ENCODE measurements at places on chromosomes 4 and X. TPM values are rescaled to one million over a fixed set of nuclear protein-coding genes. Genes with fewer than 3 reads are reported as not detected.

GRCh38 chr4:73454920-73455319 lies 18.9 kb downstream of the AFP start:
- no peak for DNase-seq

DNA sequence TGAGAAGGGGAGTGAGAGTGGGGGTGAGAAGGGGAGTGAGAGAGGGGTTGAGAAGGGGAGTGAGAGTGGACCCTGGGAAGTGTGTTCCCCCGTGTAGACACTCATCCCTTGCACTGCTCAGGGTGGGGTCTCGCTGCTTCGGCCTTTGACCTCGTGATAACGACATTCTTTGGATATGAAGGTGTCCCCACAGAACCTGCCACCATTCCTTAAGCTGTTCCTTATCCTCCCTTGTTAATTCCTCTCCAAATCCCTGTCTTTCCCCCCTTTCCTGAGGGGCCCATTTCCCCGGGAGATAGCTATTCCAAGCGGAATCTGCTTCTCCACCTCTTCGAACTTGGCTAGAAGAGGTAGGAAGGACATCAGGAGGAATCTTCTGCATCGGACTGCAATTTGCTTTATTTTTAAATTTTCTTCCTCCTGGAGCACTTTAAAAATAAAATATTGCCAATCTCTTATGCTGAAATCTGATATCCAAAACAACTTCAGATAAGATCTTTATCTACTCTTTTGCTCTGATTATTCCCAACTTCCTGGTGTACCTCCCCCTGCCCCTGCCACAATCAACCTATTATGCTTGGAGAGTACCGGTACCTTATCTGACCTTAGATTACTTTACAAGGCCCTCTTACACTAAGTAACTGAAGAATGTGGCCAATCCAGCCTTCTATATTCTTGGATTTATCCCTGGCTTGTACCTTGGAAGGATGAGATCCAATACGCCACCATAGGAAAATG lies 15.6 kb downstream of the TRIML1 start:
- no peak for DNase-seq

Gene CSAG2
- total RNA-seq = not detected

Gene JCHAIN
- total RNA-seq = not detected

Gene STARD8
- 3.5 TPM for total RNA-seq

- no peak for DNase-seq
Measured at GRCh38 chr4:30744957-30745640, 24.9 kb downstream of the PCDH7 start.

Gene IBSP
- total RNA-seq = not detected

- no peak for DNase-seq
Measured at GRCh38 chrX:124010157-124010556, 48.7 kb downstream of the STAG2 start.

GRCh38 chr4:10239982-10240654 lies 123.5 kb upstream of the WDR1 start:
- no peak for DNase-seq

Gene OFD1
- 25.4 TPM for total RNA-seq

Gene TEX11
- 0.85 TPM for total RNA-seq

- no peak for DNase-seq
Measured at GRCh38 chrX:136765821-136766356, 14.8 kb downstream of the ARHGEF6 start.

Gene MAGEA1
- not detected for total RNA-seq

GRCh38 chr4:159390648-159391047 lies 287.8 kb downstream of the RAPGEF2 start:
- DNase-seq = no peak

GRCh38 chr4:22720091-22720490 lies 27.4 kb downstream of the GBA3 start:
- DNase-seq = no peak

DNA sequence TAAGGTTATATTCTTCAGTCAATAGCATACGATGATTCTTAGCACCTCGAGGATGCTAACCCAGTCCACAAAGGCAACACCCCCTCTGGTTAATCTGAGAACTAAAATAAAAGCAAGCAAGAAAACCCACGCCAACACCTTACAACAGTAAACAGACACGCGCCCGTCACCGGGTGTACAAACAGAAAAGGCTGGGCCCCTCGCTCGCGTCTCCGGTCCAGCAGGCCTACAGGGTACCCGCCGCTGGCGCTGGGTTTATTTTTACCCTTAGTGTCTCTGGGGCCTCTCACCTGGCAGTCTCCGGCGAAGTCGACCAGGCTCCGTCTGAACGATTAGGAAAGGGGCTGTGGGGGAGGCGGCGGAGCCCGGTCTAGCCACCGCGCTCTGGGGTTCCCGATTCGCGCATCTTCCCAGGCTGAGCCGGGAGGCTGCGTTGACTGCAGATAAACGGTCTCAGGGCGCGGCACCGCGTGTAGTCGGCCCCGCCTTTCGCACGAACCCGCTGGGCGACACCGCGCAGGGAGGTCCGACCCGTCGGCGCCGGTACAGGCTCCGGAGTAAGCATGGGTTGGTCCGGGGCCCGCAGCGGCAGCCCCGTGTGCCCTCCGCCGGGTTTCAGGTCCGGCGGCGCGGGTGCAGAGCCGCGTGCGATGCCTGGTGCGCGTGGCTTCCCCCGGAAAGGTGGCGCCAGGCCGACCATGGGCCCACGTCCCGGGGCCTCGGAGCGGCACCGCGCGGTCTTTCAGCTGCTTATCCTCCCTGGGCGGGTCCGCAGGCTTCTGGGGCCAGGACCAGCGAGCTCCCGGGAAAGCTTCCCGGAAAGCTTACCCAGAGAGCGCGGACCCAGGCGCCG lies 441 bp downstream of the SLC9B2 start:
- peak; percentile 79 for DNase-seq

DNA sequence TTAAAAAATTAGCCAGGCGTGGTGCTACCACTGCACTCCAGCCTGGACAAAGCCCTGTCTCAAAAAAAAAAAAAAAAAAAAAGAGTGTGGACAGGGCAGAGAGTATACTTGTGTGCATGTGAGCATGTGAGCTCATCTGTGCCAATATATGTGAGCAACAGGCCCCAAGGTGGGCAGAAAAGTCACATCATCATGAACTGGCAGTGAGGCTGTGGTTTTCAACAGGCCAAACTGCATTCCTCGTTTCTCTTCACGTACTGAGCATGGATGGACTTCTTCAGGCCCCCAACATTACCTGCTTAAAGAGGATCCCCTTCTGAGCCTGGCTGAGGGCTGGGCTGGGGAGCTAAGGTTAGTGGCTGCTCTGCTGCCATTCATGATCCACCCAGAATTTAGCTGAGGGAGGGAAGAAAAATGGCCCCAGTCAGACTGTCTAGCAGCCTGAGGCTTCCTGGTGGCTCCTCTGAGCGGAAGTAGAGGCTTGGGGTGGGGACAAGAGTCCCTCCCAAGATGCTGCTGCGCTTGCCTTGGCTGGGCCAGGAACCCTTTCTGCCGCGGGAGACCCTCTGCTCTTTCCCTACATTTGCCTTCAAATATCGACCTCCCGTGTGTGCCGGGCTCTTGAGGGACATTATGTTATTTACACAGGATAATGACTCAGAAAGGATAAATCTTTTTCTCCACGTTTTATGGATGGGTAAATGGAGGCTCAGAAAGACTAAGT lies 55.0 kb downstream of the DIPK2B start:
- no peak for DNase-seq

- no peak for DNase-seq
Measured at GRCh38 chrX:124506066-124506465, 159.7 kb downstream of the SH2D1A start.

DNA sequence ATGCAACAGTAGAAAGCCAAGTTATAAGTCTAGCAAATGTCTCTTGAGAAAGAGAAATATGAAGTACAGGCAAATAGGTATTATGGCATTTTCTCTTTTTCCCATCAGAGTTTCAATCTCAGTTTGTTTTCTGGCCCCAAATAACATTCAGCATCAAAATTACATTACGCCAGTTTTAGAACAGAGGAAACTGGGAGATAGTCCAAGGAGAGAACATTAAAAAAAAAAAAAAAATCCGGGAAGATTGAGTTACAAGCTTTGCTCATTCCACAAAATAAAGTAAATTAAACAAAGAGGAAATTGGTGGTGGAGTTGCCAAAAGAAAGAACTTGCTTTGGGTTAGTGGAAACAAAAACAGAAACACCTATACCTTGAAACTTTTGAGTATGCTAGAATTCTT lies 50.4 kb upstream of the IL13RA2 start:
- DNase-seq = no peak

All from GM23338 (cell line).